CD8-positive, alpha-beta memory T cell (primary cell): ENCODE measurements at places on chromosomes 1 and 21.

GRCh38 chr1:110672001-110672752 lies 2.6 kb downstream of the KCNA3 start:
- DNase-seq, result peak; percentile 84

GRCh38 chr1:191065771-191066170 lies 588.1 kb upstream of the BRINP3 start:
- no peak for DNase-seq

DNA sequence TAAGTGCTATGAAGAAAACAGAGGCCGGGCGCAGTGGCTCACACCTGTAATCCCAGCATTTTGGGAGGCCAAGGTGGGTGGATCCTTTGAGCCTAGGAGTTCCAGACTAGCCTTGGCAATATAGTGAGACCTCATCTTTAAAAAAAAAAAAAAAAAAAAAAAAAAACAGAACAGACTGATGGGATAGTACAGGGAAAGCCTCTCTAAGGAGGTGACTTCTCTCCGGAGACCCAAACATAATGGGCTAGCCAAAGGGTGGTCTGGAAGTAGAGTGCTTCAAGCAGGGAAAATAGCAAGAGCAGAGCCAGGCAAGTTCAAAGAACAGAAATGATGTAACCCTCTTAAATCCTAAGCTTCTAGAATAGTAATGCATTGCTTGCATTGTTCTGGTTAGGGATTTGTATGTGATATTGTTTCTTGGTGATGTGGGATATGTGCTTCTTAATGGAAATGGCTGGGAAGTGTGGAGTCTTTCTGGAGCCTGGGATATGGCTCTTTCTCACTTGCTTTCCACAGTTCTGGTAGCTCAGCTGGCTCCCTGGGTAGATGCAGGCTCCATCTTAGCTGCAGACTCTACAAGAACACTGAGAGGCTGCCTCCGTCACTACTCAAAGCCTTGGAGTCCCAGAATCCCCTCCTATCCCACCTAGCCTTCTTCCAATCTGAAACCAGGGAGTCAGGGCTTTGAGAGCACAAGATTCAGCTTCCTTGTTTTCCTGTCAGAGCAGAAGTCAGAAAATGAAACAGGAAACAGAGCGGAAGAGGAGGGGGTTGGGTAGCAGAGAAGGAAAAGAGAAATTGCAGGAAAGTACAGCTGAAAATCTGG lies 1.9 kb upstream of the PIGV start:
- no peak for DNase-seq

DNA sequence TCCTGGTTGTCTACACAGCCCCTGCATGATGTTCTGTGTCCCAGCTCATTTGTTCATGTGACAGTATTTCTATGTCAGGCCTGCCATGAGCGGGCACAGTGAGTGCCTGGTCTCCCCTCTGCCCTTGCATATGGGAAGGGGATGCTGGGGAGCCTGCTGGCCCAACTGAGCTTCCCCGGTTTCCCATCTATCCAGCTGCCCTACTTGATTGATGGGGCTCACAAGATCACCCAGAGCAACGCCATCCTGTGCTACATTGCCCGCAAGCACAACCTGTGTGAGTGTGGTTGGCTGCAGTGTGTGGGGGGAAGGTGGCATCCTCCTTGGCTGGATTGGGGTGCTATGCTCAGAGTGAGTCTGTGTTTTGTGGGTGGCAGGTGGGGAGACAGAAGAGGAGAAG lies 1.5 kb downstream of the GSTM4 start:
- no peak for DNase-seq

- no peak for DNase-seq
These were observed at the start of gene MAP3K6 for GRCh38 chr1:27366411-27367159. MAP3K6 (minus strand) TSS chr1:27366961; CDS start chr1:27366597, 364 bp downstream.
